AG04449 (cell line): ENCODE measurements at places on chromosomes 12 and 14.

DNA sequence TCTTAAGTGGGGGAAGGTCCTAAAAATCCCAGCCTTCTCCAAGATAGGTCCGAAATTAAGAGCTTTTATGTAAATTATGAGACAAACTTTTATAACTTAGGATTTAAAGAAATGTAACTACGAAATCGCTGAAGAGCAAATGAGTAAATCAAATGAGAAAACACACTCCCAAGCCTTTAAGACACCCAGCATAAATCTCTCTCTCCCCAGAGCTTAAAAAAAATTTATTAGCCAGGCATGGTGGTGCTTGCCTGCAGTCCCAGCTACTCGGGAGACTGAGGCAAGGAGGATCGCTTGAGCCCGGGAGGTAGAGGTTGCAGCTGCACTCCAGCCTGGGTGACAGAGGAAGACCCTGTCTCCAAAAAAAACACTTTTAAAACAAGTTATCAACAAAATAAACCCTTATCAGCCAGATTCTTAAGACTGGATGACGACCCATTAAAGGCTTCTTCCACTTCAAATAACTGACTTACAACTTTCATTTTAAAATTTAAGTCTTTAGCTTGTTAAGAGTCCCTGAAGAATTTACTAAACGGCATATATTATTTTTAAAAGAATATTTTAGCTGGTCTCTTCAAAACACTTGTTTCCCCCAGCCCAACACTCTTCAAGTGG lies 3.2 kb downstream of the PTGES3 start:
- no peak for DNase-seq

DNA sequence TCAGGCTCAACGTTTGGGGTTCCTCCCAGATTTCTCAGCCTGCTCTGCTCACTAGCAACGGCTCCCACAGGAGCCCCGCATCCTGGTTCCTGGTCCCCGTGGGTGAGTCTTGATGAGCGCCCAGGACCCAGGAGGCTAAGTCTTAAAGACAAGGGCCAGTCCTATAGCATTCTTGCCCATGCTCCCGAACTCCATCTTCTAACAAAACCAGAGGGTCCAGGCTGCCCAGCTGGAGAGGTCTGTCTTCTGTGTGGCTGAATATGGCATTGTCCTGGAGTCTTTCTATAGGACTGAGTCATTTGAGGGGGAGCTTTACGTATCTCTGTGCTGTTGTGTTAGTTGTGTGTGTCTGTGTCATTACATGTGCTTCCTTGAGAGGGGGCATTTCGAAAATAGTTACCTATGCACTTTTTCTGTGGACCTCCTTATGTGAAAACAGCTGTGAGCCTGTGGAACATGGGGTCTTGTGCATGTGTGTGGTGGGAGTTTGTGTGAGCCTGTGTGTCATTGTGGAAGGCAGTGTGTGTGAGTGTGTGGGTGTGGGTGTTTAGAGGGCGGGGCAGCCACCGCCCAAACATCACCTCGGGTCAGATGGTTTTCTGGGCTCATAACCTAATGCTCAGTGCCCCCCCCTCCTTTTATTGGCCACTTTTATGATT lies 9.1 kb upstream of the TBX5 start:
- no peak for DNase-seq

GRCh38 chr12:105980533-105980932 lies 158.2 kb downstream of the NUAK1 start:
- no peak for DNase-seq

DNA sequence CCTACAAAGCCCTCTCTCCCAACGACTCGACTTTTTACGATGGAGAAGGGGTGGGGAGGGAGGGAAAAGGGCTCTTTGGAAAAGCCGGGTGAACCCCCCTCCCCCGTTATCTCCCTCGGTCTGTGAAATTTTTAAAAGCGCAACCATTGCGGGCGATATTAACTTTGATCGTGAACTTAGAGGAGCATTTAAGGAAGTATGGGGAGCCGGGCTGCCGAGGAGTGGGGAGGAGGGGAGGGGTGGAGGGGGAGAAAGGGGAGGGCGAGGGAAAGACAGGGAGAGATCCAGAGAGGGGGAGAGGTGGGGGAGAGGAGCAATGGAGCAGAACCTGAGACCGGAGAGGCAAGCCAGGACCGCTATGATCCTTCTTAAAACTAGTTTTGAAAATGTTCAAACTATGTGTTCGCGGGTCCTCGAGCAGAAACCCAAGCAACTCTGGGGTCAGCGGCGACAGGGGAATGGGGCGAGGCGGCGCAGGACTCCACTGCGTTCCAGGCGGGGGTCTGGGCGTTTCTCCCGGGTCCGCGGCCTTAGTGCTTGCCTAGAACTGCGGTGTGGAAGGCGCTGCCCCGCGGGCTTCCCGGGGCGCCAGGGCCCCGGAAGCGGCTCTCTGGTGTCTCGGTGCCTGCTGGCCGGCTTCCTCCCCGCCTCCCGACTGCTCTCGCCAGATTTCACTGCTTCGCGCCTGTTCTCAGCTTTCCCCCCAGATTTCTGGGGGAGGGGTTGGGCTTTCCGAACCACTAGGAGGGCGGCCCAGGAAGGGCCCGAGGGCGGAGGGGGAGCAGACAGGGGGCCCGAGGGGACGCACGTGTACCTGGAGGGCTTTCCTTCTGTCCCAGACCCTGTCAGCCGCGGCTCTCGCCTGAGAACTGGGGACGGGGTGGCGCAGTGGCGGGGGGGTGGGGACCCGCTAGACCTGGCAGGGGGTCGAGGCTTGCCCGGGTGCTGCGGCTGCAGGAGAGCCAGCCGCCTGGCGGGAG lies at the start of gene HOTAIR:
TSS of gene HOTAIR (minus strand) at position 871 of the 980 bp plus-strand sequence.
- DNase-seq = no peak

- no peak for DNase-seq
Measured at GRCh38 chr14:102479777-102480176, 29.8 kb downstream of the ANKRD9 start.

DNA sequence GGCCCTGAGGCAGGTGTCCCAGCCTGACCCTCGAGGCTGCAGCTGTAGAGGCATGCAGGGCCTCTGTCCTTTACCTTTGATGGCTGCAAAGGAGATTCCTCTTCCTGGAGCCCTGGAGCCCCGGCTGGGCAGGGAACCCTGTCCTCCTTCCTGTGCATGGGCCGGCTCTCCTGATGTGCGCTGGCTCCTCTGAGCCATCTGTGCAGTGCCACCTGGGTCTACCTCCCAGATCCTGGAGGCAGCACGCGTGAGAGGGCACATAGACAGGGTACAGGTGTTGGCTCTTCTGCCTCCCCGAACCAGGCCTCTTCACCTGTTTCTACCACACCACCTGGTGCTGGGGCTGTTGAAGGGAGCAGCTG lies 115.1 kb downstream of the BEGAIN start:
- DNase-seq = no peak

GRCh38 chr14:90344331-90345238 lies 12.8 kb upstream of the NRDE2 start:
- DNase-seq = no peak

GRCh38 chr12:48276621-48277020 lies 73.5 kb upstream of the OR10AD1 start:
- no peak for DNase-seq

DNA sequence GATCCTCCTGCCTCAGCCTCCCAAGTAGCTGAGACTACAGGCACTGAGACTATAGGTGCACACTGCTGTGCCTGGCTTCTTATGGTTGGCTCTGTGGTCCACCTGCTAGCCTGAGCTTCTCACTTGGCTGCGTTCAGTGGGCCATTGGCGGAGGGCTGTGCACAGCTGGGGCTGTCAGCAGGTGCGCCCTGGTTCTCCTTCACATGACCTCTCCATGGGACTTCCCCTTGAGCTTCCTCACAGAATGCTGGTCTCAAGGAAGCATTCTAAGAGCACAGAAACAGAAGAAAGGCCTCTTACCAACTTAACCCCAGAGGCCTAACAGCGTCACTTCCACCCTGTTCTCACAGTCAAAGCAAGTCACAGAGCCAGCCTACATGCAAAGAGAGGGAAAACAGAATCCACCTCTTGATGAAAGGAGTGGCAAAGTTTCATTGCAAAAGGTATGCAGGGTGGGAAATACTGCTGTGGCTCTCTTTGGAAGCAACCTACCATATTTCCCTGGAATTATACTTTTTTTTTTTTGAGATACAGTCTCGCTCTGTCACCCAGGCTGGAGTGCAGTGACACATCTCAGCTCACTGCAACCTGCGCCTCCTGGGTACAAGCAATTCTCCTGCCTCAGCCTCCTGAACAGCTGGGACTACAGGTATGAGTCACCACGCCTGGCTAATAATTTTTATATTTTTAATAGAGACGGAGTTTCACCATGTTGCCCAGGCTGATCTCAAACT lies 9.3 kb downstream of the RILPL2 start:
- DNase-seq = no peak

- no peak for DNase-seq
Measured at GRCh38 chr12:130459916-130460315, 122.2 kb downstream of the PIWIL1 start.

DNA sequence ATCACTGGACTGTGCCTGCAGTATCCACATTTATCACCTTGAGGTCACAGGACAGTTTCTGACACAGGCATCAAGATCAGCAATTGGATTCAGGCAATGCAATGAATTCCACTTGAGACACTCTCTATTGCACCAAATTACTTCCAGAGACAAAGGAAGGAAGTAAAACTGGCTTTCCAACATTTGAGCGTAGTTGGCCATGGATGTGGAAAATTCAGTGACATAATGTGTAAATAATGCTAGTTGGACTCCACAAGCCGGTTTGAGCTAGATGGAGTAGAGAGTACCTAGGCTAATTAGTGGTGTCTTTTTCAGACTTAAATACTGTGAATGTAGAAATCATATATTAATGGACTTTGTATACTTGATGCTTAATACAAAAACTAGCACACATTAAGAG lies 168.3 kb upstream of the SYT1 start:
- no peak for DNase-seq

DNA sequence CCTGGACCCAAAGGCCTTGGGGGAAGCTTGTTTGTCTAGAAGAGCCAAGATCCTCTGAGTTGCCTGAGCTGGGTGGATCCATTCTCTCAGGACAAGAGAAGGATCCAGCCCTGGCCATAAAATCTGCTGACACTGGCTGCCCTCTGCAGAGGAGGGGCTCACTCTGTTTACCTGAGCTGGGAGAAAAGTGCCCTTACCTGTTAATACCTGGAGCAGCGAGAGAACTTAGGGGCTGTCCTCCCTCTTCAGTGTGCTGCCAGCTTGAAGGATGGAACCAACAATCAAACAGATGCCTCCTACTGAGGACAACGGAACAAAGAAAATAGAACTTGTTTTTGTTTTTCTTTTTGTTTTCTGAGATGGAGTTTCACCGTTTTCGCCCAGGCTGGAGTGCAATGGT lies 7.3 kb upstream of the KRT7 start:
- no peak for DNase-seq

GRCh38 chr14:88993946-88994345 lies 169.5 kb downstream of the TTC8 start:
- DNase-seq = no peak

- DNase-seq = no peak
Measured at GRCh38 chr12:51972849-51973273, 21.4 kb downstream of the ACVR1B start.
